ENCODE measurements at places on chromosomes 2 and 18.

DNA sequence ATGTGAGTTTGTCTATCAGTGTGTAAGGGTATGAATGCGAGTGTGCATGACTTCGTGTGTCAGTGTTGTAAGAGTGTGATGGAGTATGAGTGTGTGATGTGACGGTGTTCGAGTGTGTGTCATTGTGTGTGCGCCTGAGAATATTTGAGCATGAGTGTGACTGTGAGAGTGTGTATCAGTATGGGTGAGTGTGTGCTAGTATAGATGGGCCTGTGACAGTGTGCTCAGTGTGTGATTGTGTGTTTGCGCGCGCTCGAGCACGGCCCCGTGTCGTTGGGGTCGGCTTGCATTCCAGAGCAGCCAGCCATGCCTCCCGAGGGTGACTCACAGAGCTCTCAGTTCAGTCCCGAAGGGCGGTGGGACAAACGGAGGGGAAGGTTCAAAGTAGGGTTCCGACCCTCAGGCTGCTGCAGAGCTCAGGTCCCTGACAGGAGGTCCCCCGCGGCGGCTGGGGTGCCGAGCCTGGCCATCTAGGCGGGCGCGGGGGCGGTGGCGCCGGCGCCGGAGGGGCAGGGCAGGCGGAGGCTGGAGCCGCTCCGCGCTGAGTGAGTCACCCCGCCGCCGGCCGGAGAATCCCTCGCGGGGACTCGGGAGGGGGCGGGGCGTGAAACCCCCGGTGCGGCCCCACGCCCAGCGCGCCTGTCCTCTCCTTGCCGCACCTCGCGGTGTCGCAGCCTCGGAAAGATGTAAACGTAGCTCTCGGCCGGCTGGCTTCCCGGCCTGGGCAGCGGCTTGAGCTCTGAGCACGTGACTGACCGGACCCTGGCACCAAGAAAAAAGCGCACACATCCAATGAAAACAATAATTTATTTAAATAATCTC lies 3.8 kb downstream of the DLX2 start:
- no peak for DNase-seq

DNA sequence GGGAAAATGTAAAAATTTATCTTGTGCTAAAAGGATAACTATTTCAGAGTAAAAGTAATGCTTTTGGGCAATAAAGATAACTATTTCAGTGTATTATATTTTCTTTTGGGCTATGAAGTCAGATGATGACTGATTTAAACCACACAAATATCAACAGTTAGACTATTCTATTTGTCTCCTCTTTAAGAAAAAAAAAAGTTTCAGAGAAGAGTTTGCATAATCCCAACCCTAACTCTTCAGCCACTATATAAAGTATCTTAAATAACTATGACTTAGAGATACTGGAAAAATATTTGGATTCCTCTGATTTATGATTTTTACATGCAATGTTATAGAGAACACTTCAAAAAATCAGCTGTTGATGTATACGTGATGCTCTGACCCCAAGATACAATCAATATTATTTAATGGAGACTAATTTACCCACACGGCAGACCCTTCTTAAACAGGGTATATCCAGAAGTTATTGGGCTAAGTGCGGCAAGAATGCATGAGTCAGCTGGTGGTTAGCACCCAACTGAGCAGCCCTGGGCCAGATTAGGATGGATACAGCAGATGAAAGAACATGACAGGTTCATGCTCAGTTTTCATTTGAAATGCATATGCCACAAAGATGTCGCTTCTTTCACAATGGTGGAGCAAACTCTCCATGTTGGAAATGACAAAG lies 279.0 kb downstream of the AFF3 start:
- no peak for DNase-seq

DNA sequence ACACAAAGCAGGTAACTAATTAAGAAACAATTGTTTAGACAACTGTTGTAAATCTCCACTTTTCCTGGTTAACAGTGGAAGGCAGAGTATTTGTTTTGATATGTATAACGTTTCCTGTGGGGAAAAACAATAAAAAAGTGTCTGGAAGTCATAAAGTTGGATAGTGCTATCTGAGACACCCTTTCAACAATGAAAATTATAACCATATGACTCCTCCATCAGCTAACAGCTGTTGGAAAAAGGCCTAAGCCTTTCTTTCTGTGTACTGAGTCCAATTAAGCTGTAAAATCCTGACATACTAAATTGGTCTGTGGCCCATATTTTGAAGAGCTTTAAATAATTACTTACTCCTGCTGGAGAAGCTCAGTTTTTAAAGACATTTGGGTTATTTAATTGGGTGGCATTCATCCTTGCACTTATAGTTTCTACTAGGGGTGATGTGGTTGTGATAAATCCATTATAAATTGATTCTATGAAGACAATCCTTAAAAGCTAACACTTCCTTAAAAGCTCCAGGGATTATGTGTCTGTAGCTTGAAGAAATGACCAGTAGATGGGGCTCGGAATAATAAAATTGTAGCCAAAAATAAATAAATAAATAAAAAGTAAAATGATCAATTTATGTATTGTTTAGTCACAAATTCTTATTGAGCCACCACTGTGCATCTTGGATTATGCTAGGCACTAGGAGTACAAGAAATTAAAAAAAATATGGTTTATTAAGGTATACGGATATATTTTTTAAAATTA lies 698.1 kb upstream of the NXPH2 start:
- no peak for DNase-seq

DNA sequence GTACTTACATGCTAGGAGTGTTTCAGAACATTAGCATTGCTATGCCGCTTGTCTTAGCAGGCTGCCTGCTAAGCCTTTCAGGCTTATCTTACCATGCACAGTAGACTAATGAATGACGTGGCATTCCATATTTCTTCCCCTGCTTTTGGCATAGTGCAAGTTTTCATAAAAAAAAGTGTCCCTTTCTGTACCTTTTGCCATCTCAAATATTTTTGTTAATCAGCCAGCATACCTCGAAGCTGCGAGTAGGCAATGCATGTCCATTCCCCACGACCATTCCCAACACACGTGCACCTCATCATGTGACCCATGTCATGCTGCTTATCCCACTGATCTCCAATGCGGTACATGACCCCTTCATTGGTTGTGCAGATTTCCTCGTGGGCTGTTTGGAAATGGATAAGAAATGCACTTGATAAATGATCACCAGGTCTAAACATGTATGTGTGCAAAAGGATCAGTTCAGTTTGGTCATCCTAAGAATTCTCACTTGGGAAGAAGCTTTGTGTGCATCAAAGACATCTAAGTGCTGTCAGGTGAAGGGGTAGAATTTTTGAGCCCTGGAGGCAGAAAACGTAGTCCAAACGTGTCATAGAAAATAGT lies 13.9 kb downstream of the FN1 start:
- DNase-seq = no peak

GRCh38 chr2:54261537-54261936 lies 5.5 kb upstream of the TSPYL6 start:
- DNase-seq = no peak

GRCh38 chr2:20539133-20539719 lies 92.4 kb downstream of the RHOB start:
- no peak for DNase-seq

DNA sequence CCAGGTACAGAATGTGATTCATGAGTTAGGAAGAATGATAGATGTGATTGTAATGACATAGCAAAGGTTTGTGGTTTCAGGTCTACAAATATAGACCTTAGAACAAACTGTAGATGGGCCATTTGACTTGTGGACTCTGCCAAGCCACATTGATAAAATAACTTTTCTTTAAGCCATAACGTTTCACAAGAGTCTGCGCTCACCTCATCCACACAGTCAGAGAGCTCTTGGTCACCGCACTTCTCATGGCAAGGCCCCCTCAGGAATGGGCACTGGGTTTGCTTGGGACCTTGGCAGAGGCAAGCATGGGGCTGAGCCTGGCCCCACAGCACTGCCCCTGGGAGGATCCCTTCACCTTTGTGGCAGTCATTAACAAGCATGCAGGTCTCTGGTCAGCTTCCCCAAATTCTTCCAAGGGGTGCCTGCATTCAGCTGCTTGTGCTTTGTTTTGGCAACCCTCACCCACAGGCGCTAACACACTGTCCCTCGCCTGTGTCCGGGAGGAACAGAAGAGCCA lies 14.0 kb downstream of the ARMC9 start:
- no peak for DNase-seq

DNA sequence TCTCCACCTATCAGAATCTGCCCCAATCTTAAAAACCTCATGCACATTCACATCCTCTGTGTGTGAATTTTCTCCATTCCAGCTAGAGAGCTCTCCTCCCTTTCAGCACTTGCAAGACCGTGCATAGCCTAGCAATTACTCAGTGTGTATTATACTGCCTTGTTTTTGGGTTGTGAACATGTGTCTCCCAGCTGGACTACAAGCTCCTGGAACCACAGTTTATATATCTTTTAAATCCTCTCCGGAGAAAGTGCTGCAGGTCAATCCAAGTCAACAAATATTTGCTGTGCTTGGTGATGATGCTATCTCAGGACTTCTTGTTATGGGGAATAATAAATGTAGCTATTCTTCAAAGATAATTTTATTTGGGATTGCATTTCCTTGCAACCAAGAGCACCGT lies 58.2 kb upstream of the MEX3C start:
- DNase-seq = no peak

DNA sequence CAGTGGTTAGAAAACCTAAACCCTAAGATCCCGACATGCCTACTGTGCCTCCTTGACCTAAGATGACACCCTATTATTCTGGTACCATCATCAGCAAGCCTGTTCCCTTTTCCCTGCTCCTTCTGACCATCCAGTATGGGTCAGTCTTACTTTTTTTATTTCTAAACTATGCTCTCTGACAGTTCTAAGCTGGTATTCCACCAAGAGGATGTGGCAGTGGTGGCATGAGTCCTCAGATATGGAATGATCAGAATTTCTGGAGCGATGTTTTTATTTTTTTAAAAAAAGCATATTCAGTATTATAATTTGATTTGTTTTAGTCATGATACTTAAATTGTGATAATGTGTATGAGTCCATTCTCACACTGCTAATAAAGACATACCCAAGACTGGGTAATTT lies 145.9 kb upstream of the LHCGR start:
- DNase-seq = no peak

- DNase-seq = no peak
These were observed 70.8 kb downstream of the QPCT start for GRCh38 chr2:37415128-37415820.

DNA sequence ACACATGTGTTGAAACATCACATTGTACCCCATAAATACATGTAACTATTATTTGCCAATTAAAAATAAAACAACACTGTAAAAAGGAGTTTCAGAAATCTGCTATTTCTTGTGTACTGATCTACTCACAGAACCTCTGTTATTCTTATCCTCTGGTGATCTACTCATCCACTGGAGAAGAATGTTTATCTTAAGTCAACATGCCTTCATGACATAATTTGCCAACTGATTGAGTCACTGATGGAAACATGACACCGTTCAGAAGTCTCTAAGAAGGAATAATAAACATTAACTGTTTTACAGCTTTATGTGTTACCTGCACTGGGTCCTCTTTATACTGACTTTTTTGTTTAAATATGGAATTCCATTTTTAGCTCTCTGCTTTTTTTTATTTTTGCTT lies 555.2 kb downstream of the DCDC2C start:
- no peak for DNase-seq

DNA sequence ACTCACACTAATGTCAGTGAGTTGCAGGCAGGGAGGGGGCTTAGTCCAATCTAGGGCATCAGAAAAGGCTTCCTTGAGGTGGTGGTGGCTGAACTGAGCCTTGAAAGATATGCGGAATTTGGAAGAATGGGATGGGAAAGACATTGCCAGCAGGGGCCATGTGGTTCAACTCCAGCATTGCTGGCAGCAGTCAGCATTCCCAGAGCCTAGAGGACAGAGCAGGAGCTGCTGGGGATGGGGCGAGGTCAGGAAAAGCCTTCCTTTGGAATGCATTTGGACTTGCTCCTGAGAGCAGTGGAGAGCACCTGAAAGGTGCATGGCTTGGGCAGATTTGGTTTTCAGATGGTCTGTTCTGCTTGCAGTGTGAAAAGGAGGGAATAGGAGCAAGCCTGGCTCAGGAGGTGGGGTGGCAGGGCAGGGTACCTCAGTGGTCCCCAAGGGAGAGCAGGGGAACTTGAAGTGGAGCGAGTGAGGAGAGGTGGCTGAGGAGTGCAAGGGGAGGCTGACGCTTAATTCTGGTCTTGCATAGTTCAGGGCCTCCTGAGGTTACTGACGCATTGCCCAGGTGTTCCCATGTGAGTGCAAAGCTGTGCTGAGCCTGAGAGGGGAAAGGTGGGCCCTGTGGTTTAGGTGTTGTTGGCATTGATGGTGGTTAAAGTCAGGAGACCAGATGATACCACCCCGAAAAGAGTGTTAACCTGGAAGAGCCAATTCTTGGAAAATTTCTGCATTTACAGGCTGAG lies 112.1 kb upstream of the MGAT5 start:
- no peak for DNase-seq

DNA sequence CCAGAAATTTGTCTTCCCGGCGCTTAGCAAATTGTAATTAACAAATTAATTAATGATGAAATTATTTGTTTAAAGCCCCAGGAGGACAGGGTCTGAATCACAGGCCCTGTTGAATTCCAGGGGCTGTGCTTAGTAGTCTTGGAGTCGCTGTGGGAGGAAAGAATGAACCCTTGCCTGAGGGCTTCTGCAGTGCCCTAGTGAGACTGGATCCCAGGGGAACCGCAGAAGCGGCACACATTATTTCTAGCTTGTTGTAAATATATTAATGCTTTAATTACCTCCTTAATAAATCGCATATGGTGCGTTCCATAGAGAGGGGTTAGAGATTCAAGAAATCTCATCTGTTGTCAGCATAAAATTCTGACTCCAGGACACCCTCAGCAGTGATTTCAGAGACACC lies 235.4 kb downstream of the CELF4 start:
- DNase-seq = no peak

GRCh38 chr18:79438089-79438897 lies 42.6 kb downstream of the NFATC1 start:
- no peak for DNase-seq

- no peak for DNase-seq
These were observed 188.1 kb downstream of the CAMKMT start for GRCh38 chr2:44549856-44550255.

DNA sequence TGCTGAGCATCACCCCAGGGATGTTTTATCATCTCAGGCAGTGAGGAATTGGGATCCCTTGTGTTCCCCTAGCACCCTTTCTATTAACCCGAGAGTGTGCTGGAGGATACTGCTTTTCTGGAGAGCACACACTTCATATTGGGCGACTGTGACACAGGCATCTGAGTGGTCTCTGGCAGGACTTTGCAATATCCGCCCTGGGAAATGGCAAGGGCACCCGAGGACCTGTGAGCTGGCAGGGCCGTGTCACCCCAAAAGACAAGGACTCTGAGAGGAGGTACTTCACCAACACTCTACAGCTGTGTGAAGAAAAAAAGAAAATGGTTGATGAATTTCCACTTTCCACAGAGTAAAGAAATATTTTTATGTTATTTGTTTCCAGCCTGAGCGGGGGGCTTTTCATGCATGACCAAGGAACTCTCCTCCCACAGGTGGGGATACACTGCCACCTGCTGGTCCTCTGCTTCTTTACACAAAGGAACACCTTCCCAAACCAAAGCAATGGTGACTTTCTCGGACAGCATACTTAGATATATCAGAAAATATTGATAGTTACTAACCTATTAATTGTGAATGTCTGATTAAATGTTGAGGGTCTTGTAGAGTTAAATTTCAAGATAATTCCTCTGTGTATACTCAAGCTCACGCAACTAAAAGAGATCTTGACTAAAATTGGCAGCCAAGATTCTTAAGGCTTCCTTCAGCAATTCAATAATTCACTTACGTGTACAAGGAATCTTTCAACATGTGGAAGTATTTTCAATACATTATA lies 45.9 kb upstream of the REG3G start:
- no peak for DNase-seq

- DNase-seq = no peak
These were observed 341.2 kb downstream of the ZNF521 start for GRCh38 chr18:25010623-25011374.
